Liver (tissue), 10 donors: ENCODE measurements at places on chromosomes 11 and 22. TPM values are rescaled to one million over a fixed set of nuclear protein-coding genes. Genes with fewer than 3 reads are reported as not detected.
A peak's percentile ranks its signal among the peaks of the same experiment; 100 is the strongest.

GSTT2B gene
- total RNA-seq, result 8.0 TPM

TST gene
- 212 TPM for total RNA-seq

BAIAP2L2 gene
- total RNA-seq, result not detected

FOLH1 gene
- 11.5 TPM for total RNA-seq

ST14 gene
- 5.9 TPM for total RNA-seq

OR52H1 gene
- 0.14 TPM for total RNA-seq

SCT gene
- total RNA-seq, result not detected

SMC1B gene
- total RNA-seq, result not detected

OR4P4 gene
- total RNA-seq, result not detected

LDHAL6A gene
- not detected for total RNA-seq

HPX gene
- total RNA-seq, result 9,224 TPM

GRCh38 chr11:10350334-10350733, 45.5 kb downstream of the ADM start:
- no peak for DNase-seq

- DNase-seq, result no peak
These were observed 37.2 kb downstream of the LIMK2 start for GRCh38 chr22:31248965-31249958.

DNA sequence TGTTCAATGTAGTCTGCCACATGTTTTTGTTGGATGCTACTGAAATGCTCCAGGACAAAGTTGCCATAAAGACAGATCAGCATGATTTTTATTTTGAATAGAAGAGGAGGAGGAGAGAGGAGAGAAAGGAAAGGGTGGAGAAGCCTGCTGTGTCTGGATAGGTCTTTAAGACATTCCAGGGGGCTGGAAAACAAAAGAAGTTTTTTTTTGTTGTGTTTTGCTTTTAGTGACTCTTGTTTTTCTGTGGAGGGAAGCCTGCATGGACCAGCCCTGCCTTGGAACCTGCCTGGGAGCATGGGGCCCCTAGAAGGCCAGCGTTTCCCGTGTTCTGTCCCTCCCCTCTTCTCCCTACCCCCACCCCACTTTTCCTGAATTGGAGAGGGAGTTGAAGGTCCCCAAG, 2.3 kb downstream of the TSPAN18 start:
- no peak for DNase-seq

- DNase-seq, result no peak
These were observed 44.8 kb downstream of the FAM83F start for GRCh38 chr22:40039482-40040115.

- DNase-seq, result no peak
These were observed 2.2 kb downstream of the TANGO2 start for GRCh38 chr22:20022978-20023613.

GRCh38 chr22:36081023-36081431, 52.4 kb upstream of the RBFOX2 start:
- DNase-seq, result no peak

DNA sequence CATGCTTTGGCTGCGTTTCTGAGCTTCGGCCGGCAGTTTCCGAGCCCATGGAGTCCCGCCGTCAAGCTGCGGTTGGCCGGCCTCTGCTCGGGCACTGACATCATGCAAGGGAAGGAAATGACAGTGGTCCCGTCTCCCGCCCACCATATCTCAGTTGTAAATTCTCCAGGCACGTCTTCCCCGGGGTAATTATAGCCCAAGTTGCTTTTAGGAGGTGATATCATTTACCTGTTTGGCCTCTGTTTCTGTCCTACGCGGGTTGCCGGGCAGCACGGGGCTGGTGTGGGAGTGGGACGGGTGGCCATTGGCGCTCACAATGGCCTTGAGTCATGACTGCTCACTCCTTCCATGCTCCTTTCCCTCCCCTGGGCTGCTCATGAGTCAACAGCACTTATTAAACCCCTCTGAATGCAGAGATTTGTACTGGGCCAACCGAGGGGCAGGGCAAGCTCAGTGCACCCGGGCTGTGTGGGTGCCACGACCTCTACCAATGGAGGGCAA, 4.2 kb upstream of the ANO1 start:
- DNase-seq, result no peak

DNA sequence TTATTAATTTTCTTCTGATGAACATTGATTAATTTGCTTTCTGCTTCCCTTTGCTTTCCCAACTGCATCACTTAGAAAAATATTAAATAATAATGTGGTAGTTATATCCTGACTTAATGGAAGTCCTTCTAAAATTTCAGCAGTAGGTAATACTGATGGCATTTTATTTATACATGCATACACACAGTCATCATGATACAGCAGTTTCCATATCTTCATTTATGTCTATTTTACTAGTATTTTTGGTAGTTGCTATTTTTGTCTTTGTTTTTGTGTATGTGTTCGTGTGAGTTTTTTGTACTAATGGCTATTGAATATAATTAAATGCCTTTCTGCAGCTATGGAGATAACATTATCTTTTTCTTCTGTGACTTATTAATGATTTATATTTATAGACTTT, 484.7 kb upstream of the CNTN5 start:
- DNase-seq, result no peak

DNA sequence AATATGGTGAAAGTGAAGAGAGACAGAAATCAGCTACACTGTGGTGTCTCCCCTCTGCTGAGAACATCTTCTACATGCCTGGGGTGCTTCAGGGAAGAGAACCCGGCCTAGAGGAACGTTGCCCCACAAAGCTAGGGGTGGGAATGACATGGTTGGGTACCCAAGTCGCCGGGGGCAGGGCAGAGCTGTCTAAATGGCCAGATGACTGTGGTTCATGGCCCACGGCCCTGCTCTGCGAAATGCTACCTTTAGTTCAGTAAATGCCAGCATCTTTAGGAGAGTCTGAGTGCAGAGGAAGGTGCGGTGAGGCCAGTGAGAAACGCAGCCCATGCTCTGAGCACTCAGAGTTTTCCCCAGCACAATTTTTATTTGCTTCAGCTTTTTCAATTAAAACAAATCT, 12.8 kb downstream of the BRD1 start:
- DNase-seq, result no peak

GRCh38 chr11:60872961-60873524, 5.7 kb downstream of the ZP1 start:
- no peak for DNase-seq

- DNase-seq, result no peak
These were observed 259.2 kb upstream of the CTSC start for GRCh38 chr11:88596786-88597185.

GRCh38 chr22:38549101-38549894, 20.7 kb downstream of the DMC1 start:
- no peak for DNase-seq

- no peak for DNase-seq
These were observed 92.0 kb downstream of the PPP6R3 start for GRCh38 chr11:68552542-68552941.

DNA sequence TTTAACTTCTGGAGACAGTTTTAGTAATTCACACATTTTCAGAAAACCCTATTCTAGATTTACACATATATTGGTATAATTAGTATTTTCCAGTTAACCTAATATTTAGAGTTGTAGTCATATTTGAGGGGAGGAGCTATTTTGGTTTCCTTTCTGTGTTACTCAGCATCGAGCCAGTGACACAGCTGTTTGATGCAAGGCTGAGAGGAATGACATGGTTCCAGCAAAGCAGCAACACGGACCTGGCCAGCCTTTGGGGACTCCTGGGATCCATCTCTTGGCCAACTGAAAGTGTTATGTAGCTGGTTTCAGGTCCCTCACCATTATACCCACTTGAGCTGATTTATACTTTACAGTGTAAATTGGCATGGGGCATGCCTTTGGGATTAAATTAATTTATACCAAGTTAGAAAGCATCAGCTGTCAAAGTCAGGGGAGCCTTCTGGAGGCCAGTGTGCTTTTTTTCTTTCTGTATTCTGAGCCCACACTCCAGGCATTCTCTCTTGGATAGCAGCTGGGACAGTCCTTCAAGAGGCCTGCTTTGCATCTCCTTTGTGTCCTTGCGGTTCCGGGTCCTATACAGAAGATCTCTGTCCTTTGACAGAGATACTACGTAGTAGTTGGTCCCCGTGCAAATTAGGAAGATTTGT, 91.3 kb upstream of the SLC25A18 start:
- DNase-seq, result no peak

DNA sequence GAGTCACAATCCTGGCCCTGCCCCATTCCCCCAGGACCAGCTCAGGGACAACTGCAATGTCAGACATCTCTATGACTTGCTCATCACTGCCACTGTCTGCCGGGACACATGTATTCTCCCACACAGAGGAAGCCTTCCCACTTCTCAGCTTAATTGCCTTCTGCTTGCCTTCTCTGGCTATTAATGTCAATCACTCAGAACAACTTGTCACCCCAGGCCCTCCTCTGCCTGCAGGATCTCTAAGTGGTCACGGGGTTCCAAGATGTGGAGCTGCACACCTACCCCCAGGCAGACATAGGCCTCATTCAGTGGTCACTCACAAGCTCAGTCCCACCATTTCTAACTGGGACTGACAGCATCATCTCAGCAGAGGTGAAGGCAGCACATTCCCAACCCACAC, 15.1 kb downstream of the PLEKHA7 start:
- DNase-seq, result no peak

DNA sequence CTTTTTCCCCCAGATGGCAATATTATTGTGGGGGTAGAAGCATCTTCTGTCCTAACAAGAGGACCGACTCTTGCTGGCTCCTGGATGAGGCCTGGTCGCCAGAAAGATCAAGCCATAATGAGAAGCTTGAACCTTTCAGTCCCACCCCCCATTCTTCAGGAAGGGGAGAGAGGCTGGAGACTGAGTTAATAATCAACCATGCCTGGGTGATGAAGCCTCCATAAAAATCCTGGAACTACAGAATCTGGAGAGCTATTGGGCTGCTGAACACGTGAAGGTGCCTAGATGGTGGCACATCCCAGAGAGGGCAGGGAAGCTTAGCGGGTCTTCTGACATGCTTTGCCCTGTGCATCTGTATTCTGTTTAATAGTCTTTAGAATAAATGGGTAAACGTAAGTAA, 16.3 kb downstream of the AP5B1 start:
- DNase-seq, result no peak

DNA sequence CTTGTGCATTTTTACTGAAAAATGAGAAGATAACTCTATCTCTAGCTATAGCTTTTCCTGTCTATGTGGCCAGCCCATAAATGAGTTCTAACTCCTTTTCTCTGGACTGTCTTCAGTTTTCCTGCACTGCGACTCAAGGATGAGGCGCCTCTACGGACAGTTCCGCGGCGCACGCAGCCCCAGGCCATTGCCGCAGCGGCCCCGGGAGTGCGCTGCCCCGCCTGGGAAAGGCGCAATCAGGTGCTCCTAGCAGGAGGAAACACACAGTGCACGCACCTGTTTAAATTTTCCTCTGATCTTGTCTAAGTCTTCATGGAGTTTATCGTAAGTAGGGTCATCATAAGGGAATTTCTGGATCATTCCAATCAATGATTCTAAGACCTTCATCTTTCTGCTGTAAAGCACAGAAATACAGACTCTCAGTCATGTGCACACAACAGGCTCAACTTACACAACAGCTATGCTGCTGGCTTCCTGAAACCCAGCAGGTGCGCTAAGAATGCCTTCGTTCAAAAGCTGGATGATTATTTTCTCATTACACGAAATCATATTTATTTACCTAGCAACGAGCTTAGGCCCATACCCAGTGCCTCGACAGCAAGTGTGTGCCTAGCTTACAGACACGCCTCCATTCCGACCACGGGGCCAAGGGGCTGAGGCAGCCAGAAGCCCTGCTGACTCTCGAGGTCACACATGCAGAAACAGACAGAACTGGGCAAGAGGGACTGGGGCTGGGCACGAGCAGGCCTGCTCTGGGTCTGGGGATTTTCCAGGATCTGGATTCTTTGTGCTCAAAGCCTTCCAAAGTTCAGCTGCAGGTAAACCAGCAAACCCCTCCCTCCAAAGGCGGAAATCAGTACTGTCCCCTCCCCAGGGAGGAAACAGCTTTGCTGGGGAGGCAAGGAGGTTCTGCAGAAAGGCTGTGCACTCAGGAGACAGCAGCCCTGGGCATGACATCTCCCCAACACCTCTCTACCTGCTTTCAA, 7.2 kb downstream of the LTO1 start:
- no peak for DNase-seq

DNA sequence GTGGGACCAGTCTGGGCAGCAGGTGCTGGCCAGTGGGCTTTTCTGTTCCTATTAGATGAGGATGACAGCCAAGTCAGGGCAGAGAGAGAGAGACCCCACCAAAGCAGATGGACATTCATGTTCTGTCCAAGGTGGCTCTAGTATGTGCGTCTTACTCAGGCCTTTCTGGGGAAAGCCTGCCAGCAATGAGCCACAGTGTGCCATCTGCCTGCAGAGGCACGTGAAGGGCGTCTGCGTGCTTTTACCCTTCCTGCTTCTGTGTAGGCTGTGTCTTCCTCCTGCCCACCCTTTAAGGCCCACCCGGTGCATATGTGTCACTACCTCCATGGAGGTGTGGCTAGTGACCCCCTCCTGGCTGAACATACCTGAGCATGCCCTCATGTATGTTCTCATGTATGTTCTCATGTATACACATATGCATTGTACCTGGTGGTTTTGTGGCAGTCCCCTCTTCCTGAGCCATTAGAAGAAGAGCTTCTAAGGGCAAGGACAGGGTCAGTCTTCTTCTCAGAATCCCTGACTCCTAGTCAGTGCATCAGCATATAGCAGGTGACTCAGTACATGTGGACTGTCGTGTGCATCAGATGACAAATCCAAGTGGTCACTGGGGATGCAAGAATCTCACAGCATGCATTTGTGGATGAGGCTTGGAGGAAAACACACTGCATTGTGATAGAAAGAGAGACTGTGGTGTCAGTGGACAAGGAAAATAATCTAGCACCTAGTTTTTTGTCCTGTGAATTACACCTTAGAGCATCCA, 90.4 kb upstream of the YWHAH start:
- DNase-seq, result no peak

DNA sequence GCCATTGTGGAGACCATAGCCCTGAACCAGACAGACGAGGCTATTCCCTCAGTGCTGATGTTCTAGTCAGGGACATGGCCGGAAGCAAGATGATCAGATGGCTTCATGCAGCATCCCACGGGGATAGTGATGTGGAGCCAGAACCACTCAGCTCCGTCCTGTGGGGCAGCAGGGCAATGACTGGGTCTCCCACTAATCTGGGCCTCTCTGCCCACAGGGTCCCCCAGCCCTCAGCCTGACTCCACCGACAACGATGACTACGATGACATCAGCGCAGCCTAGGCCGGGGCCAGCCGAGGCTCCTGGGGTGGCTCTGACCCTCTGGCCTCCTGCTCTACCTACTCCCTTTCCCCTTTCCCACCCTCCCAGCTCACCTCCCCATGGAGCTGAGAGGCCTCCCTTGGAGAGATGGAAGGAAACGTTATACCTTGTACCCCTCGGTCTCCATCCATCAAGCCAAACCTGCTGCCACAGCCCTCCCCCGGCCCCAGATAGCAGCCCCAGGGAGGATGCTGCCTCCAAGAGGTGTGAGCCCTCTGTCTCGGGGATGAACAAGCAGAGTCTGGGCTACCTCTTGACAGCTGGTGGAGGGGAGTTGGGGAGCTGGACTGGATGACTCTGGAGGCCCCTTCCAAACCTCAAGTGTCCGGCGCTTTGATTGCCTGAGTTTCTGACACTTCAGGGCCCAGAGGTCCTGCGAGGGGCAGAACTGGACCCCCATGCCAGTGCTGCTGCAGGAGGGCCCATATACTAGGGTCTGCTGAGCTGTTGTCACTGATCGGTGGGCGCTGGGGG, 47.8 kb downstream of the CD6 start:
- no peak for DNase-seq

- DNase-seq, result peak; percentile 39
These were observed 773 bp downstream of the HRAS start for GRCh38 chr11:534396-535209.
